ENCODE measurements at places on chromosomes 16 and 17.
A peak's percentile ranks its signal among the peaks of the same experiment; 100 is the strongest.

GRCh38 chr16:68907781-68908181 lies 64.5 kb downstream of the TANGO6 start:
- no peak for DNase-seq

DNA sequence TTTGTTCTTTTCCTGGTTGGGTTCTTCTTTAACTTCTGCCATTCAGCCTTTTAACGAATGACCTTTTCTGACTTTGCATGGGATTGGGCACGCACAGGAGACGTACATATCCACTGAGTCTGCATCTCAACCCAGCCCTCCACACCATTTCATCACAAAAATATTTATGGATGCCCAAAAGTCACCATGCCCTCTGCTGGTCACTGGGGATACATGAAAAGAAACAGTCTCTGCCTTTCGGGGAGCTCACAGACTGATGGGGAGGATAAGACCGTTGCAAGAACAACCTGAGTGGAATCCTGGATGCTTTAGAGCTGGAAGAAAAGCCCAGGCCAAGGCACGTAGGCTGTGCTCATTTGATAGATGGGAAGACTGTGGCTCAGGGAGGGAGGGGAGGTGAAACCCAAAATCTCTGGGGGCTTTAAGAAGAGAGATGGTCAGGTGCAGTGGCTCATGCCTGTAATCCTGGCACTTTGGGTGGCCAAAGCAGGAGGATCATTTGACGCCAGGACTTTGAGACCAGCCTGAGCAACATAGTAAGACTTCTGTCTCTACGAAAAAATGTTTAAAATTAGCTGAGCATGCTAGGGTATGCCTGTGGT lies 7.9 kb upstream of the MT2A start:
- no peak for DNase-seq

DNA sequence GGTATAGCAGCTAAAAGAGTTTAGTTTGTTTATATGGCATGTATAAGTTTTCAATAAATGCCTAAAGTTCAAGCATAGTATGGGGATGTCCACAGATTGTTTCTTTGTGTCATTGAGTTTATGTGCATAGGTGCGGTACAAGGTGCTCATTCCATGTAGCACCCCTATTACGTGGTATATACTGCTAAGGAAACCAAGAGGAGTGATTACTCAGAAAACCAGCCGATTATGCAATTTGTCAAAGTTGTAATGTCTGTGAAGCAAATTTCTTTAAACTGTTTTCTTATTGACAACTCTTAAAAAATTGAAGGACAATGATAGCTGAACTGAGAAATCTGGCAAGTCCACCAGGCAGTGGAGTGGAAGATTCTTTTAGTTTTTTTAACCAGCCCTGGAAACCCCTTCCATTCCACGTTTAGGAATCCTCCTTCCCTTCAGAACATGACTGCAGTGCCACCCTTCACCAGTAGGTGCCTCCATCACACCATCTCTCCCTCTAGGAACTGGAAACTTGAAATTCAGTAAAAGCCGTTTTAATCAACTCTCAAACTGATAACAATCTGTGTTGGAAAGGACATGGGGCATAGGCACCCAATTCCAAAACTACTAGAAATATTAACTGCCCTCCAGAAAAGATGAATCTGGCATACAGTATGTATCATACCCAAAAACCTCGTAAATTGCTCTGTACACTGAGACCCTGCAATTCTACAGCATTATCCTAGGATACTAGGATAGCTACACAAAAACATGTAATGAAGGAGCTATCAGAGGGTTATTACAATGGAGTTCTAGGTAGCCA lies 43.5 kb downstream of the REXO5 start:
- peak; percentile 69 for DNase-seq

DNA sequence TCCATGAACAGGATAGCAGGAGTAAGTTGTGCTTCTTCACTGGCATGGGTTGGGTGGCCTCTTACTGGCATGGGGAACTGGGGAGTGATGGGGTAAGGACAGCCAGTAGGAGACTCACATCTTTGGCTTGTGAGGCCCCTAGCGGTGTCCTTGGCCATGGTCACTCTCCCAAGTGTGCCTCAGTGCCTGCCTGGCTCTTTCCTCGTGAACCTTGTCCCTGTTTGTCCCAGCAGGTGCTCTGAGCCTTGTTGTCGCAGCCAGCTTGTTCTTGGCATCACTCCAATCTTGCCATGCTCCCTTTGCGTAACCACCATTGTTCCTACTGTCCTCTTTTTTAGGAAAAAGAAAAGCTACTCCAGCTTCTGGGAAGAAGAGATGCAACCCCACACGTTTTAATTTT lies 53.6 kb upstream of the SDK2 start:
- no peak for DNase-seq

DNA sequence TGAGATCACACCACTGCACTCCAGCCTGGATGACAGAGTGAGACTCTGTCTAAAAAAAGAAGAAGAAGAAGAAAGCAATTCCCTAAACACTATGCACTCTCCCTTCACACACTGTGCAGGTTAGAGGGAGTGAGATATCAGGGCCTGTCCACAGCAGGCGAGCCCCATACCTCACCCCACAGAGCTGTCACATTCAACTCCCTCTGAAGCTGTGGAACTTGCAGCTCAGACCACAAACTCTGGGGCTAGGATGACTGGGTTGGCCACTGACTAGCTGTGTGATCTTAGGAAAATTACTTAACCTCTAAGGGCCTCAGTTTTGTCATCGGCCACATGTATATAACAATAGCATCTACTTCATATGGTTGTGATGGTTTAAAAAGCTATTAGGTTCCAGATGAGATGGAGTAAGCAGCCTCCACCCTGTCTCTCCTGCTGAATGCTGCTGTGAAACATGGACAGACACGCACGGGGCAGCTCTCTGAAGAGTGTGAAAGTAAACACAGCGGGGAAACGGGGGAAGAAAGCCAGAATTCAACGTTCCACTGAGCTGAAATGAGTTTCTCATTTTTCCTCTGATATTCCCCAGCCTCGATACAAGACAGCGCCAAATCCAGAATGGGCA lies 13.6 kb upstream of the PYY start:
- no peak for DNase-seq

- no peak for DNase-seq
These were observed 1.0 kb downstream of the BCL7C start for GRCh38 chr16:30892670-30893416.

- no peak for DNase-seq
These were observed 17.1 kb upstream of the CDH1 start for GRCh38 chr16:68719993-68720489.

DNA sequence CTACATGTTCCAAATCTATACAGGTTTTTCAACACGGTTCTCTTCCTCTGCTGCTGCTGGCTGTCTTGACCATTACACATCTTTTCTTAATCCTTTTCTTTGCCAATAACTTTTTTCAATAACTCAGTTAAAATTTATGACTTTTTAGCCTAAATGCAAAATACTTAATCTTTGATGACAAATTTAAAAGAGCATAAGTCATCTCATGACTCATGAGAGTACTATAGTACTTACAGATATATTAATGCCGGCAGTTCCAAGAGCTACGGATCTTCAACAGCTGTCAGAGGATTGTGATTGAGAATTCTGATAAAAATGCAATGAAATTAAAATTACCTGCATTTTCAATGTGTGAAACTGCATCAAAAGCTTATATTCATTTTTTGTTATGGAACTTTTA lies 105.5 kb downstream of the KPNA2 start:
- no peak for DNase-seq

GRCh38 chr17:80429356-80430275 lies 14.6 kb downstream of the ENDOV start:
- DNase-seq: peak; percentile 13

GRCh38 chr16:66882702-66883101 lies 2.4 kb downstream of the PDP2 start:
- no peak for DNase-seq

- no peak for DNase-seq
These were observed 4.7 kb downstream of the PDE6G start for GRCh38 chr17:81651692-81652091.

DNA sequence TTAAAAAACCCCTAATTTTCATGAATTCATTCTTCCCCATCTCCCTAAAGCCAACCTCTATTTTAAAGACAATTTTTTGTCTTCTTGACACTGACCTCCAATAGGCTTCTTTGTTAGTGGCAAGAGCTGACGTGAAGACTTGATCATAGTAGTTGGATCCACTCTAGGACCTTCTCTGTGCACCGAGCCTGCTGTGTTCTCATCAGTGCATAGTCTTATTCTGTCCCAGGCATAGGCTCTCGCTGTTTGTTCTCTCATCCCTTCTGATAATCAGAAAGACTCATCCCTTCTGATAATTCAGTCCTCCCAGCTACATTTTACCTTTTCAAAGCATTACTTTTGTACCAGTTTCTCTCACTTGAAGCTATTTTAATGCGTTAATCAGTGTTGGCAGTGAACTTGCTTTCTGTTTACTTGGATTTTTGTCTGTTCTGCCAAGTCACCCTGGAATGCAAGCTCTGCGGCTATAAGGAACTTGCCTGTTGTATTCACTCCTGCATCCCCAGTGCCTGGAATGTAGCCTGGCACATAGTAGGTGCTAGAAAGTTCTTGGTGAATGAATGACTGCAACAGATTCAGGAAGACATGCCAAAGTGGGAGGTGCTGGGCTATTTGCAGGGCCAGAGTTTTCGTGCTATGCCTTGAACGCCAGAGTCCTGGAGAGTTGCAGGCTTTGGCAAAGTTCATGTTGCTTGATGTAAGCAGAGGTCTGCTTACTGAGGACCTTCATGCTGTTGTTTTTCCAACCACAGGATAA lies 147.6 kb upstream of the MPHOSPH6 start:
- DNase-seq: no peak

- no peak for DNase-seq
These were observed 97.5 kb downstream of the CYLD start for GRCh38 chr16:50839356-50839755.
